Psoas muscle (tissue), 8 donors: ENCODE measurements at places on chromosomes 1 and 21.

GRCh38 chr1:245718123-245718522, 563.3 kb downstream of the KIF26B start:
- no peak for DNase-seq

- DNase-seq: peak; percentile 90
Observed at GRCh38 chr1:56820755-56821461, 1.7 kb upstream of the FYB2 start.

DNA sequence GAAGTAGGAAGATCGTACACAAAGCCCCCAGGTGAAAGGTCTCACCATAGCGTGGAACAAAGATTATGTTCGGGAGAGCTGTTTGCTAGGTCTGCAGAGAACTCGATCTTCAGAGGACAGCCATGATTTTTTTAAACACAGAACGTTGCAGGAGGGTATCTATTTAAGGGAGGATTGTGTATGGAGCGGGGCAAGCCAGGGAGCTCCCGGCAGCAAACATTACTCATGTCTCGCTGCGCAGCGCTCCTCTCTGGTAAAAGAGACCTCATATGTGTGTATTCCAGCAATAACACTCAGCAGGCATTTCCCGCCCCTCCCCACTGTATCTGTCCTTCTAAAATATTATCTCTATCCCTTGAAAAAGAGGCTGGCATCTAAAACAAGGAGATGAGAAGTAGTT, 2.7 kb downstream of the GLIS1 start:
- no peak for DNase-seq

DNA sequence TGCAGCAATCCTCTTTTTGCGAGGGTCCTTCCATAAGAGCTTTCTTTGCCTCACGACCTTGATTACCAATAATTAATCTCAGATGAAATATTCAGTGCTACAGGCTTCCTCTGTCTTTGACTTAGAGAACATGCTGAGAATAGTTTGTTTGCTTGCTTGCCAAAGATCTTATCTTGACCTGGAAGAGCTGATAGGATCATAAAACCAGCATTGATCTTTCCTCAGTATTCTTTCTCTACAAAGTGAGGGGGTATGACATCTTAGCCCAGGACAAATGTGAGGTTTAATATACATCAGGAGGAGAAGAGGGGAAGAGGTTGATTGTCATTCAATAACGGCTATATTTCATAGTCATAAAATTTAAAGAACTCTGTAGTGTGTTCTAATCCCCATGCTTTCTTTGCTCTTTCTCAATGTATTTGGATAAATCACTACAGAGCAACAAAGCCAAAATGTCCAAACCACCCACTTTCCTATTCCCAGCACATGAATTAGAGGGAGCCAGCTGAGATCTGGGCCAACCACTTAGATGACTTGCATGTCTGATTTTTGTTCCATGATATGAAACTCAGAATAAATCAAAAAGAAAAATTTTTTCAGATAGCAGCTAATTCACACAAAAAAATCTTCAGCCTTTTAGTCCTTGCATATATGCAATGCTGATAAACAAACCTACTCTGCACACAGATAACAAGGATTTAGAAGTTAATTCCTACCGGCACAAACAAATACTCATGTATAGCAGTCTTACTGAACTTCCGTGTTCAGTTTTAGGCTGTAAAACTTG, 50.5 kb upstream of the IPO9 start:
- no peak for DNase-seq

- peak; percentile 30 for DNase-seq
Observed at GRCh38 chr21:46142582-46143473, 12.6 kb downstream of the FTCD start.

GRCh38 chr1:109718495-109718894, 6.4 kb downstream of the GSTM5 start:
- DNase-seq: no peak

DNA sequence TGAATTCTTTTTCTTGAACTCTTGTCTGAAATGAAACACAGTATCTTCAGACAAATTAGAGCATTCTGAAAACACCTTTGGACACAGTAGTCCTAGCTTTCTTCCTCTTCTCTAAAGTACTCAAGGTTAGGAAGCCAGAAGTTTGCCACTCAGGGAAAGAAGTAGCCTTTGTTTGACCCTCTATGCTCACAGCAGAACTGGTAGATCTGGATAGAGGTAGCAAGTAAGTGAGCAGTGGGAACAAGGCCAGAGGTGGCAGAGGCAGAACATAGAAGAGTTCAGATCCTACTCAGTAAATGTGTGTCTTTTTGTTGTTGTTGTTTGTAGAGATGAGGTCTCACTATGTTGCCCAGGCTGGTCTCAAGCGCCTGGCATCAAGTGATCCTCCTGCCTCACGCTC, 7.4 kb upstream of the PIGR start:
- DNase-seq: no peak

DNA sequence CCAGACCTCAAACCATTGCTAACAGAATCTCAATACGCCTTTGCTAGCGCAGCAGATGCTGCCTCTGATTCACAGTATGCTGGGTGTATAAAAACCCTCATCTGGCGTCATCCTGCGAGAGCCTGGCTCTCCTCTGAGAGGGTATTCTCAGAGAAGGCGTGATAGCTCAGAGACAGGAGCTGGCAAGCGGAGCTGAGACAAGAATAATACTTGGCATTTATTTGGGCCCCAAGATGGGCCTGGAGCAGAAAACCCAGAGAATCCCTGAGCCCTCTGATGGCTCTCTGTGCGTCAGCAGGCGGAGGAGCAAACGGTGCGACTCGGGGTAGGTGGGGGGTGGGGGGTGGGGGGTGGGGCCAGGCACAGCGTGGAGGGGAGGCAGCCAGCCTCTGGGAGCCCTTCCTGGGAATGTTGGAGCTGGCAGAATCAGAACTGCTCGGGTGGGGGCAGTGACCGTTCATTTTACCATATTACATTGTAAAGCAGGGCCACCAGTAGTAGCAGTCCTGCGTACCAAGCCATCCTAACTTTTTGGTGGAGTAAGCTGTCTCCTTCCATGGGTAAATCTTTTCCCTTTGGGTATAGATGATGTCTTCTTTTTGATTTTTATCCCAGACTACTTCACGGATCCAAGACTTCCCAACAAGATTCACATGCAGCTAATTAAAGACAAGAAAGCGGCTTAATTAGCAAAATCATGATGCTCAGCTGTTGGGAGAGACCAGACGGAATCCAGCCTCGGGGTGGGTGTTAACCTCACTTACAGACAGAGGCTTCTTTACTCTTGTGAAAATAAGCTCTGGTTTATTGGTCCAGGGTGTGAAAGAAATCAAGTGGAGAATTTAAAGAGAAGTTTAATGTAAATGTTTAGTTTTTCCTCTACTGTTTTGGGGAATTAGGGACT, 7.1 kb downstream of the RIIAD1 start:
- DNase-seq: no peak

DNA sequence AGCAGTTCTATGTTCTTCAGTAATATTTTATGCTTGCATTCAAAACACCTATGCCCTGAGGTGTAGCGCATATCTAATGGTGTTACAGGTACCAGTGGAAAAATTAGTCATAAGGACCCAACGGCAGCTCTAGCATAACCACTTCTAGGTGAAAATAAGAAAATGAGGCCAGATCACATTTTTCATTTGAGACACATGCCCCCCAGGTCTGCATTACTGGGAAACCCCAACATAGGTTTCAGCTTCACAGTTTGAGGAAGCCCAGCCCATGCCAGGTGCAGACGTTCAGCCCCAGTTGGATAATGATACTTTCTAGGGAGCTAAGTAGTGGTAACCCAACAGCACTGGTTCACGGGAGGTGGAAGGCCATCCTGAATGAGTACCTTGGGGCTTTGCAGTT, 129.8 kb downstream of the CNIH3 start:
- no peak for DNase-seq

GRCh38 chr1:238642231-238642630, 744.1 kb upstream of the CHRM3 start:
- no peak for DNase-seq

- DNase-seq: no peak
Observed at GRCh38 chr1:17825273-17826164, 70.4 kb downstream of the ACTL8 start.

GRCh38 chr1:234486858-234487840, 8.2 kb upstream of the TARBP1 start:
- DNase-seq: no peak

GRCh38 chr1:224564454-224565084, 51.5 kb upstream of the CNIH3 start:
- no peak for DNase-seq

- peak; percentile 84 for DNase-seq
Observed at GRCh38 chr1:208107425-208108212, 136.6 kb downstream of the PLXNA2 start.

DNA sequence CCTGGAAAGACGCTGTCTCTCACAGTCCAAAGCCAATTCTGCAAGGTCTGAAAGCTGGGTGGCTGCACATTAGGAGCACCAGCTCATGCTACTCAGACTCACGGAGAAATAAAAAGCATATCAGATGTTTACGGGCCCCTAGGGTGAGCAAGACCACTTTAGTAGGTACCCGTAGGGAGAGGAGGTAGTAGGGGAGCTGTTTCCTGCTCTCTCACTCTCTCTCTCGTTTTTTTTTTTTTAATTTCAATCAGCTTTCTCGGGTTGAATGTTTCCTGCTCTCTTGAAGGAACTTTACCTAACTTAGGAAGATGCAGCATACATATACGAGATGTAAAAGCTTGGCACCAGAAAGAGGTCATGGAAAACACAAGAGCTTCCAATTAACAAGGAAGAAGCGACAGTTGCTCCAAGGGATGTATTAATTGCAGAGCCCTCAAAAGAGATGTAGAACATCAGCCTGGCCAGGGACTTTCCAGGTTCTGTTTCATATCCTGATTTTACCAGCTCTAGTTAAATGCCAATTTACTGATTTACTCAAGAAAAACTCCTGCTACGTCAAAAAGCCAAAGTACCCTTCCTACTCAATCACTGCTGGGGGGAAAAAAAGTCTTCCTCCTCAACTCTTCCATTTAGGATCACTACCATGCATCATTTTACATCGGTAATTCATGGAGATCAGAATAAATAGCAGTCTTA, 3.1 kb downstream of the LORICRIN start:
- DNase-seq: no peak

GRCh38 chr1:183632964-183633363, 2.6 kb downstream of the ARPC5 start:
- no peak for DNase-seq

DNA sequence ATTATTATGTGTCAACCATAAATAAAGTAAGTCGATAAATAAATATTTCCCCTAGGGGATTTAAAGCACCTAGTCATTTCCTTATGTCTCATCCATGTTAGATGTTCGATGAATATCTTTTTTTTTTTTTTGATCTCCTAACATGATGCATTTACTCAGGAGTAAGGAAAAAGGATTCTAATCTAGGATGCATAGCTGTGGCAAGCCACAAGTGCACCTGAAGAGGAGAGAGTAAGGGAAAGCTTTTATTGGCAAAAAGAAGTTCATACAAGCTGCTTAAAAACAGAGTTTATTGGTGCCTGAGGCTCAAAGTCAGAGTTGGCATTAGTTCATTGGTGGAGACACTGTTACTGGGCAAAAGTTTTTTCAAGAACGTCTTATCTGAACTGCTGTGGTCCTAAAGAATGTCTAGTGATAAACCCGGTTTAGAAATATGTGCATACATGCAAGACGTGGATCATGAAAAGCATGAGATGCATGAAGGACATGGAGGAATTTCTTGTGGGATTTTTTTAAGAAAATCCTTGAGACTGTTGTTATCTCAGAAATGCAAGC, 51.7 kb downstream of the SWT1 start:
- no peak for DNase-seq

DNA sequence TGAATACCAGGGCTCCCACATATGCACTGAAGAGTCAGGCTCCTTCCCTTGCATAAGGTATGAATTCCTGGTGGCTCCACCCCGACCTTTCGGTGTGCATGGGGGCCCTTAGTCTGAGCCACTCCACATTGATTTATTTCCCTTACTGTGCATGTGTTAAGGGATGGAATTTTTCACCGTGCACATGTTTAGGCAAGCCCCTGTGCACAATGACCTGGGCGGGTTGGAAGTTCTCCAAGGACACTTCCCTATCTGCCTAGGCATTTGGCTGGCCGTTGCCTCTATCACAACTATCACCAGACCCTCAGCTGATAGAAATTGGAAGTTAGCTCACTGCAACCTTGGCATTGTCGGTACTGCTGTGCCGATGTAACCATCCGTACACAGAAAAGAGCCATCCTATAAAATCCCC, 9.7 kb downstream of the S100A6 start:
- DNase-seq: peak; percentile 39

- DNase-seq: no peak
Observed at GRCh38 chr1:233505130-233505529, 108.8 kb upstream of the KCNK1 start.

DNA sequence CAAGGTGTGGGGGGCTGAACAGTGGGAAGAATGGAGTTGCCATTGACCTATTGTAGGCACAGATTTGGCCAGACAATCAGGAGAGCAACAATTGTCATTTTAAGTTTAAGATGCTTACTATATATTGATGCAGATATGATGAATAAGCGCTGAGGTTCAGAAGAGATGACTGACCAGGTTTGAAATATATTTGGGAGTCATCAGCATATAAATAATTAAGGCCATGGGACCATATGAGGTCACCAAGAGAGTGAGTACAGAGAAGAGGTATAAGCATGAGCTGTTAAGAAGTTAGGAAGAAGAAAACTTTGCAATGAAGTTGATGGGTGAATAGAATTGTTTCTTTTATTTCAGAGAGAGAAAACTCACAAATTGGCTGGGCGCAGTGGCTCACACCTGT, 4.5 kb upstream of the GADD45A start:
- DNase-seq: no peak

- no peak for DNase-seq
Observed at GRCh38 chr1:157585984-157586383, 11.9 kb downstream of the FCRL4 start.

DNA sequence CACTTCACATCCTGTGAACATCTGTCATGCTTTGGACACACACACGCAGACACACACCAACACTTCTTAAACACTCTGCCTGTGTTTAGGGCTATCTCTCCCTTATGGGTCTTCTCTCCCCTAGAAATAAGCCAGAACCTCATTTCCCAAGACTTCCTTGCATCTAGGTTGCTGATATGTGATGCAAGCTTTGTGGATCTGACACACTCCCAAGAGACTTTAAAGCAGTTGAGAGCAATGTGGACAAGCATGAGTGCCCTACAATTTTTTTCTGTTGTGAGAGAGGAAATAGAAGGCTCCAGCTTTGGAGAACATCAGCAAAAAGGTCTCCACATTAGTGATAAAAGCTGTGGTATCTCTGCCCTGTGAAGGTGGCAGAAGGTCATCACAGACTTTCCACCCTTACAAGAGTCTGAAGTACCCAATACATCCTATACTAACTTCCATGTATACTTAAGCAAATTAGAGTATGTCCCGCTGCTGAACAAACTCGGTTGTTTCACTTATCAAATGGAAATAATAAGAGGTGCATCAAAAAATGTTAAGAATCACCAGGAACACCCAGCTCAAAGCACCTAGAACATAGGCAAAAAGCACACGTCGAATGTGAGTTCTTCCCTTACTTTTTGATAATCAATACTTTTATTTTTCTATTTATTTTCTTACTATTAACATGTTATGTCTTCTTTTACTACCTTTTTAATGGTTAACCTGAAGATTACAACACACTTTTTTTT, 267.6 kb downstream of the SETD4 start:
- DNase-seq: no peak

- peak; percentile 35 for DNase-seq
Observed at GRCh38 chr1:9120312-9120958, 8.5 kb downstream of the GPR157 start.
